ENCODE measurements at places on chromosomes 3 and 15.

GRCh38 chr3:72164635-72164978 is 379.7 kb upstream of the PROK2 start:
- no peak for DNase-seq

DNA sequence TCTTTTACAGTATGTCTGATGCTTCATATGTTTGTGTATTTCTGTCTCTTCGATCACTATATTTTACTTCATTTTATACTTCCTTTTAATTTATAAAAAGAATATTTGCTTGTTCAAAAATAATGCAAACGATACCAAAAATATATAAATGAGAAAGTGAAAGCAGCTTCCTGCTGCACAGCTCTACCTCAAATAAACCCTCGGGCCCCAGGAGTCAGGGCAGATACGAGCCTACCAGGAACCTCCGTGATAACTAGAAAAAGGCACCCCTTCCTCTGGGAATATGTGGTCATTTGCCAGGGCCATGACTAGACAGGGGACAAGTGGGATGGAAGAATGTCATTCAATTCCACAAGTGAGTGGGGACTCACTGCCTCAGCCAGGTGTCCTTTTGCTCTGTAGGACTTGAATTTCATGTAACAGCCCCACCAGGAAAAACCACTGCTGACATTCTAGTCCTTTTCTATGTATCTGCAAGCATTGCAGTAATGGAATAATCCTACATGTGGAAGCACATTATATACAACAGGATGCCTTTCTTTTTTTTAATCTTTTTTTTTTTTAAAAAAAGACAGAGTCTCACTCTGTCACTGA is 133.3 kb downstream of the SUCLG2 start:
- DNase-seq = no peak

DNA sequence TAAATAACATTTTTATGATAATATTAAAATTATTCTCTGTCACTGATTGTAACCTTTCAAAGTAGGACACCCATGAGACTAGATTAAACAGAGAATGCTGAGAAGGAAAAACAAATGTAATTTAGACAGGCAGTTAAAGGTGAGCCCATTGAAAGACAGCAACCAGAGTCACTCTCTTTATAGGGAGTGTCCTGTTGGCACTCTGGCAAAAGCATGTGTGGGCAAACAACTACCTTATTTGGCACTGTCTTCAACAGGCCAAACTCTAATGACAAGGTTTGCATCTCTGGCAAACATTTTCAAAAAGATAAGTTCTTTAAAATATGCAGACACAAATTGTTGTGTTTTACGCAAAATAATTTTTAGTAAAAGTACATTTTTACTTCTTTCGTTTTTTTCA is 29.8 kb downstream of the NFKBIZ start:
- no peak for DNase-seq

- no peak for DNase-seq
These were observed 90.9 kb upstream of the CGNL1 start for GRCh38 chr15:57285386-57285785.

DNA sequence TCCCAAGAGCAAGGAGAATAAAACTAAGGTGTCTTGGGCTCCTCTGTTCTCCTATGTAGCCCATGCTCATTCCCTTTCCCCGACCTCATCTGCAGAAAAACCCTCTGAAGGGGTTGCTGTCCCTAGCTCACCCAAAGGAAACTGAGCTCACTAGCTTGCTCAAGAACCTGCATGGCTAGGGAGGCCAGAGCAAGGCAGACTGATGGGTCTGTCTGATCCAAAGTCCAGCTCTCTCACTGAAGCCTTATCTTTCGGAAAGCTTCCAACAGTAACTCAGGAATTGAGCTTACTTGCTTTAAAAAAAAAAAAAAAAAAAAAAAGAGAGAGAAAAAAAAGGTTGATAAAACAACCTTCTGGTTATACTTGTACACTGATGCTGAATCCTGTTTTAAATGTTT is 141.4 kb upstream of the TOPAZ1 start:
- DNase-seq = no peak

DNA sequence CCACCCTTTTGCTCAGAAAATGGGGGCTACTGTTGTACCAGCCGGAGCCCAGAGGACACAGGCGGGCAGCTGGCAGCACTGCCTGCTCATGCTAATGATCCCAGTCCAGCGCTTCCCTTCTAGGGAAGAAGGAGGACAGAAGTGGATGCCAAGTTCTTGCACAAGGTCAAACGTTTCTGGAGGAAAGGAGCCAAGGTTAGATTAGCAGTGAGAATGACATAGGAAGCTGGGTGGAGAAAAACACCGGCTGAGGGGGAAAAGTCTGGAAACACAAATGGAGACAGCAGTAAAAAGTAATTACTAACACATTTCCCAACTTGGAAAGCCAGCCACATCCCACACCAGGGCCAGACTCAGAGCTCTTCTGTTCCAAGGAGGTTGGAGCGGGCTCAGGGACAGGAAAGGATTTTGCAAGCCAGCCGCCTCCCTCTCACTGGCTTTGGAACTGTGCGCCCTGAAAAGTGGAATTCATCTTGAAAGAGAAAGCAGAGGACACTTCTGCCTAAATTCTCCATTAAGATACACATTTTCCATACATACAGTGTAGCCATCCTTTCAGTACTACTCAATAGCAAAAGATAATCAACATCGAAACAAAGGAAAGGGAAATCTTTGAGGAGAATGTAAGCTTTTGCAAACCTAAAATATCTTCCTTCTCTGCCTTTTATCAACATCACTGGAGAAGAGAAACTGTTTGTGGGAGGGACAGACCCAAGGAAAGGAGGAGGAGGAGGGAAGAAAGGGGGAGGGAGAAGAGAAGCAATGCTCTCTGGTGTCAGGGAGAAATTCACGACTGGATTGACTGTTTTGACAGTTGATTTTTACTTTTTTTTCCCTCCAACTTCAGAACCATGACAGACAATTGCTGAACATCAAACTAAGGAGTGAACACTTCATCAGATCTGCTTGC is 133.6 kb downstream of the CD47 start:
- DNase-seq = no peak

- no peak for DNase-seq
These were observed 893.5 kb downstream of the TUSC7 start for GRCh38 chr3:117603097-117603496.

- DNase-seq = no peak
These were observed 7.3 kb downstream of the CCDC14 start for GRCh38 chr3:123953735-123954134.

GRCh38 chr15:32870240-32871033 is 152.6 kb downstream of the GREM1 start:
- DNase-seq = no peak

GRCh38 chr3:116288485-116288884 is 156.8 kb downstream of the LSAMP start:
- no peak for DNase-seq

DNA sequence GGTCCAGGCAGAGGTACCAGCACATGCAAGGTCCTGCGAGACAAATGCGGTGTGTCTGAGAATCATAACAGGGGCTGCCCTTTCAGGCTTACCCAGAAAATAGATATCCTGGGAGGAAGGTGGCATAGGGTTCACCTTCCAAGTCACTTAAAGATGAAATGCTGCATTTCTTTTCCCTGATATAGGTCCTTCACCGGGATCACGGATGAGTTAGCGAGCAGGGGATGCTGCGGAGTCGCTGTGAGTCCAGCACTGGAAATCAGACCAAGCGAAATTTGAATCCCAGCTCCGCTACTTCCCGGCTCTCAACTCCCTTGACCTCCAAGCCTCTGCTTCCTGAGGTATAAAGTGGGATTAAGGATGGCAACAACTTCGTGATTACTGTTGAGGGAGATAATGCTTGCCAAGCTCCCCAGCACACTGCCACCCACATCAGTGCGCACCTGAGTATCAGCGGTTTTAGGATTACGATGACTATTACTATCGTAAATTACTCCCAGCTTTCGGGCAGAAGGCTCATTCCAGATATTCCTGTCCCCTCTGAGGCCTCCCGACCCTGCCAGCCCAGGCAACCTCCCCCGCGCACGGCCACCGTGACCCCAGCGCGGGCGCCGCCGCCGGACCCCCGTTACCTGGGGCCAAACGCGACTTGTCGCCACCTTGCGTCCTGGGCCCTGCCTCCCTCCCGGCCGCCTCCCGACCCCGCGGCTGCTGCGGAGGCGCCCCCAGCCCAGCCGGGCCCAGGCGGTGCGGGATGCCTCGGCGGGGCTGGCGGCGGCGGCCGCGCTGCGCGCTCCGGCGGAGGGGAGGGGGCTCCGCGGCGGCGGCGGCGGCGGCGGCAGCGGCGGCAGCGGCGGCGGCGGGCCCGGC is 589 bp upstream of the GPR27 start:
- DNase-seq = no peak

DNA sequence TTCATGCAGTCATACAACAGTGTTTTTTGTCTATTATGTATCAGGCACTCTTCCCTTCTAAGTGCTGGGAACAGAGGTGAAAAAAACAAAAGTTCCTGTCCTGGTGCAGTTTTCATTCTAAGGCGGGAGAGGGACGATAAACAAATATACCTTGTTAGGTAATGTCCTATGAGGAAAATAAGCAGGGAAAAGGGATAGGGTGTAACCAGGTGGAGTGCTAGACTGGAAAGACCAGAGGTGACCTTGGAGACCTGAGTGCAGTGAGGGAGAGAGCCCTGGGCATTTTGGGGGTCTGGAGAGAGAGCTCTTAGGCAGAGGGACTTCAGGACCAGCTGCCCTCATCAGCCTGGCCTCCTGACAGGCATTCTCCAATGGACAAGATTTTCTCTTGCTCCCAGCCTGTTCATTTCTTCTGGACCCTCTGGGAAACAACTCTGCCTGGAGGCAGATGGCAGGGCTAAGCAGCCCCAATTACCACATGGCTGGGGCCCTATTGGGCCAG is 97.2 kb upstream of the TJP1 start:
- no peak for DNase-seq

- DNase-seq = no peak
These were observed 23.4 kb upstream of the GALNT15 start for GRCh38 chr3:16151109-16151508.

DNA sequence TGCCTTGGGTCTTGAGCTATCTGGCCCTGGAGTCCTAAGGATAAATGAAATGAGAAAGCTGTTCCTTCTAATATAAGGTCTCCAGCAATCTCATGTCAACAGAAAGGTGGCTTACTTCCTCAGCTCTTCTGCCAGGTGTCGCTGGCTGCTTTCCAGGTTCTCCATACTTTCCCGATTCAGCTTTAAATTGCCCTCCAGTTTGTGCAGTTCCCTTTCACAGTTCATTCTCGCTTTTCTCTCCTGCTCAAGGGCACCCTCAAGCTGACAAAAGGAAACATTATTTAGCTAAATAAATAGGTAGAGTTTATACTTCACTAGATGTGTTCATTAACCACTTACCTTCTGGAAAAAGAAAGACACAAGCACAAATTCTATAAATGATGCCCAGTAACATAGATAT is 73.0 kb downstream of the MYH15 start:
- DNase-seq = no peak

DNA sequence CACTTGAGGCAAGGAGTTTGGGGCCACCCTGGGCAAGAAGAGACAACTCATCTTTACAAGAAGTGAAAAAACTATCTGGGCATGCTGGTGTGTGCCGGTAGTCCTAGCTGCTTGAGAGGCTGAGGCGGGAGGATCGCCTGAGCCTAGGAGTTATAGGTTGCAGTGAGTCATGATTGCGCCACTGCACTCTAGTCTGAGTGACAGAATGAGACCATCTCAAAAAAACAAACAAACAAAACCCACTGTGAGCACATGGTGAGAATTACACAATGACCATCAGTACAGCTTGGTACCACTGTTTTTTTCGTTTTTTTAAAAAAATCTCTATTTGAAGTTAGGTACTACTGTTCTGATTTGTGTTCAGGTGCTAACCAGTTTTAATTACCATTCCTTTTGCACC is 13.6 kb downstream of the VPS39 start:
- DNase-seq = no peak

DNA sequence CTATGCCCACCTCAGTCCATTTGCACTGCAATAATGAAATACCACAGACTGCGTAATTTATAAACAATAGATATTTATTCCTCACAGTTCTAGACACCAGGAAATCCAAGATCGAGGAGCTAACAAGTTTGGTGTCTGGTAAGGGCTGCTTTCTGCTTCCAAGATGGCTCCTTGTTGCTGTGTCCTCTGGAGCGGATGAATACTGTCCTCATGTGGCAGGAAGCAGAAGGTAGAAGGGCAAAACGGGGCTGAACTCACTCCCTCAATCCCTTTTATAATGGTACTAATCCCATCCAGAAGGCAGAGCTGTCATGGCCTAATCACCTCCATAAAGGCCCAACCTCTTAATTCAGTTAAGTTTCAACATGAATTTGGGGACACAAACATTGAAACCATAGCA is 75.3 kb downstream of the P2RY1 start:
- no peak for DNase-seq

DNA sequence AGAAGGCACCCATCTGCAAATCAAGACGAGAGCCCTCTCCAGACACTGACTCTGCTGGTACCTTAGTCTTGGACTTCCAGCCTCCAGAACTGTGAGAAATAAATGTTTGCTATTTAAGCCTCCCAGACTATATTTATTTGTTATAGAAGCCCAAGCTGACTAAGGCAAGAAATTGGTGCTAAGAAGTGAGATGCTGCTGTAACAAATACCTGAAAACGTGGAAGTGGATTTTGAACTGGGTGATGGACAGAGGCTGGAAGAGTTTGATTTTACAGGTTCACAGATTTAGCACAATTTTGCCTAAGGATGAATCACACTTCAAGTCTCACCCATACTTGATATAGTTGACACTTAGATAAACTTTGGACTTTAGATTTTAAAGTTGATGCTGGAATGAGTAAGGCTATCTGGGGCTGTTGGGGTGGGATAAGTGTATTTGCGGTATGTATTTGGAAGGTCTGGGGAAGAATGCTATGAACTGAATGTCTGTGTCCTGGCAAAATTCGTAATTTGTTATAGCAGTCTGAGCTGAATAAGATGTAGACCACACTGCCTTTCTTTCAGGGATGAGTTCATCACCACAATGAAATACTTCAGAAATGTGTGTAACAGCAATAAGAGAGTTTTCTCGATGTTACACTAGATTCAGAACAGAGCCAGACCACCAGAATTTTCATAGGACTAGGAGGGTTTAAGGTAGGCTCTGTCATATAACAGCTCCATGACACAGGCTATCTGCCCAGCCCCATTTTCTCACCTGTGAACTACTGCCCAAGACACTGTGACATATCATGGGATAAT is 120.5 kb upstream of the LMCD1 start:
- DNase-seq = no peak

- no peak for DNase-seq
These were observed 107.8 kb downstream of the ANP32A start for GRCh38 chr15:68712886-68713285.

- no peak for DNase-seq
These were observed 42.6 kb upstream of the SLC4A7 start for GRCh38 chr3:27526614-27527315.
